ENCODE measurements at places on chromosomes 6 and 20. TPM values are rescaled to one million over a fixed set of nuclear protein-coding genes. Genes with fewer than 3 reads are reported as not detected.

DNA sequence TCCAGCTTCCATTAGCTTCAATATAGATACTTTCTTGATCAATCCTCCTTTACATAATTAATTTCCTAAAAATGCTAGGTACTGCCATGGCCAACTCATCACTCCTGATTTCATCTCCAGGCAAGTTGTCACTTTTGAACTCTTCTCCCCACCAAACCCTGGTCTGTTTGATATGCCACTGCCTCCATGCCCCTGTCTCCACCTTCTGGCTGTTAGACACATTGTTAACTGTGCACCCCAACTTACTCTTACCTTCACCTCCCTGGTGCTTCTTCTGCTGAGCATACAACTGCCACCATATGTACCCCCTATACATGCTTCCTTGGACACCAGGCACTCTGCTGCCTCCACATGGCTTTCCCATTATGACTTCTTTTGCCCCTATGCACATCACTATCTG is 21.9 kb upstream of the AIG1 start:
- no peaks in the 10 kb centered on the region for H3K27me3 ChIP-seq
- no peak overlapping the region for H3K4me3 ChIP-seq
- DNase-seq = no peak
- no peaks in the 10 kb centered on the region for H3K36me3 ChIP-seq
- peaks cover 6% of the 10 kb centered on the region for H3K4me1 ChIP-seq

DNA sequence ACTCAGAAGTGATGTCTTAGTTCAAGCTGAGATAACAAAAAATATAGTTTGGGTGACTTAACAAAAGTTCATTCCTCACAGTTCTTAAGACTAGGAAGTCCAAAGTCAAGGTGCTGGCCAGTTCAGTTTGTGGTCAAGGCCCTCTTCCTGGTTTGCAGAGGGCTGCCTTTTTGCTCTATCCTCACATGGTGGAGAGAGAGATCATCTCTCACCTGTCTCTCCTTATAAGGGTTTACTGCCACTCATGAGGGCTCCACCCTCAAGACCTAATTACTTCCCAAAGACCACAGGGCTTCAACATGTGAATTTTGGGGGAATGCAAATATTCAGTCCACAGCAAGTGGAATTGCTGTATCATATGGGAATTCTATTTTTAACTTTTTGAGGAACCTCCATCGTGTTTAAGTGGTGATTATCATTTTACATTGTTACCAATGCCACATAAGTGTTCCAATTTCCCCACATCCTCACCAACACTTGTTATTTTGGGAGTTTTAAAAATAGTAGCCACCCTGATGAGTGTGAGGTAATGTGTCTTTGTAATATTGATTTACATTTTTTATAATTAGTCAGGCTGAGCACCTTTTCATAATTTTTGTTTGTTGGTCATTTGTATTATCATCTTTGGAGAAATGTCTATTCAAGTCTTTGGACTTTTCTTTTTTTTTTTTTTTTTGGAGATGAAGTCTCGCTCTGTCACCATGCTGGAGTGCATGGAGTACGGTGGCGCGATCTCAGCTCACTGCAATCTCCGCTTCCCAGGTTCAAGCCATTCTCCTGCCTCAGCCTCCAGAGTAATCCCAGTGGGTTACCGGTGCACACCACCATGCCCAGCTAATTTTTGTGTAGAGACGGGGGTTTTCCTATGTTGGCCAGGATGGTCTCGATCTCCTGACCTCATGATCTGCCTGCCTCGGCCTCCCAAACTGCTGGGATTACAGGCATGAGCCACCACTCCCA is 112.2 kb downstream of the SESN1 start:
- H3K27ac ChIP-seq = no peak overlapping the region
- no peaks in the 10 kb centered on the region for H3K4me1 ChIP-seq
- H3K27me3 ChIP-seq = no peaks in the 10 kb centered on the region
- no peak for DNase-seq

DNA sequence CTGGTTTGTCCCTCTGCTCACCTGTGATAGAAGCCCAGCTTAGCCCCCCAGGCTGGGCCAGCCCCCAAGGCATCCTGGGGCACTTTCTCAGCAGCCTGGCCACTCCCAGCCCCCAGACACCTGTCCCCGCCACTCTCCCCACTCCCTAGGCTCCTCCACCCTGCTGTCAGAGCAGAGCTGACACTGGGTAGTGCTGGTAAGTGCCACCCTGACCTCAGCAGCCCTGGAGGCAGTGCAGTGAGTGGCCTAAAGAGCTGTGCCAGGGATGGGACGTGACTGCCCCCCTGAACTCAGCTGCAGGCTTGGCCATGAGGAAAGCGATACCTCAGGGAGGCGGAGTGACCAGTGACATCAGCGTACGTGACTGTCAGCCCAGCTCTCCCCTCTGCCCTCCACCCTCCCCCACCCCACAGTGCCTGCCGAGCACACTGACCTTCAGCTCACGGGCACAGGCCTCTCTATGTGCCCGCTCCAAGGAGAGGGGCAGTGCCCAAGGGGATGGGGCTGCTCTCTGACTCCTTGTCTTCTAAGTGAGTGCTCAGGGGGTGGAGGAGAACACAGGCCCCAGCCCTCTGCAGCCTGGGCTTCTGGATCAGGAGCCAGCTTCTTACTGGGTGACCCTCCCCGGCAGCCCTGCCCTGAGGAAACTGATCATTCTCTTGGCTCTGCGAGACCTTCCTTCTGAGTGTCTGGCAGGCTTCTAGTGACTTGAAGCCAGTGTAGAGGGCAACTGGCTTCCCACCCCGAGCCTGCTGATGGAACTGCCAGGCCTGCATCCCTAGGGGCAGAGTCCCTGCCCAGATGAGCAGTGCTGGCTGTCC is 172.7 kb downstream of the MRPL14 start:
- no peak for DNase-seq
- H3K27ac ChIP-seq = no peak overlapping the region
- H3K27me3 ChIP-seq = no peaks in the 10 kb centered on the region
- H3K4me1 ChIP-seq = no peaks in the 10 kb centered on the region

- H3K36me3 ChIP-seq = no peaks in the 10 kb centered on the region
- H3K4me1 ChIP-seq = peaks cover 10% of the 10 kb centered on the region
- H3K27ac ChIP-seq = no peak overlapping the region
- DNase-seq = peak; percentile 63
These were observed 455.0 kb downstream of the RFPL4B start for GRCh38 chr6:112802144-112802543.

GRCh38 chr20:24912397-24913075 is 36.5 kb upstream of the CST7 start:
- H3K36me3 ChIP-seq = no peaks in the 10 kb centered on the region
- no peak overlapping the region for H3K4me3 ChIP-seq
- no peak overlapping the region for H3K27ac ChIP-seq
- H3K4me1 ChIP-seq = no peaks in the 10 kb centered on the region
- no peak for DNase-seq

DNA sequence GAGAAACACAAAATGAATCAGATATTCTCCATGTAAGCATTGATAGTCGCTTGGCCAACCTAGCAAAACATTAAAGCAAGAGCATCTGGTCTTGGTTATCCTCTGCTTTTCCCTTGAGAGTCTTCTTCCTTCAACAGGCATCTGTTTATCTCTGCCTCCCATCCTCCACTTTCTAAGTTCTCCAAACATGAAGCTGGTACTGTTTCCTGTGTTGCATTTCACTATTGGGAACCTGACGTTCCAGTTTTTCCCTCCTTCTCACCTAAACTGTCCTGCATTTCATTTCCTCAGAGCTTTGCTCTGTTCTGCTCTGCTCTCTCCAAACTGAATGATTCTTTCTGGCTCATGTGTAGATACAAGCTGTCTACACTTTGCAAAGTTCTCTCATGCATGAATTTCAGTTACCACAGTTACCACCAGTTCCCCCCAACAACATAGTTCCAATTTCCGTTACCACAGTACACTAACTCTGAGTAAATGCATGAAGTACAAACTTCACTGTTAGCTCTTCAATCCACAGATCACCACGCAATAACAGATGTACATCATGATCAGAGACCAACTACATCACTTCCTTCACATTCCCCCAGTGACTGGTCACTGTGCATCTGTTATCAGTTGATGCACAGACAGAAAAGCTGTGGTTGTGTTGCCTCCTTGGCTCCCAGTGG is 86.7 kb upstream of the F13A1 start:
- no peaks in the 10 kb centered on the region for H3K4me1 ChIP-seq
- no peak overlapping the region for H3K27ac ChIP-seq
- no peaks in the 10 kb centered on the region for H3K36me3 ChIP-seq
- no peak for DNase-seq

GRCh38 chr6:39496915-39497314 is 174.4 kb upstream of the KCNK16 start:
- H3K4me1 ChIP-seq = no peaks in the 10 kb centered on the region
- DNase-seq = no peak
- H3K27me3 ChIP-seq = peaks cover 19% of the 10 kb centered on the region
- H3K27ac ChIP-seq = no peak overlapping the region

DNA sequence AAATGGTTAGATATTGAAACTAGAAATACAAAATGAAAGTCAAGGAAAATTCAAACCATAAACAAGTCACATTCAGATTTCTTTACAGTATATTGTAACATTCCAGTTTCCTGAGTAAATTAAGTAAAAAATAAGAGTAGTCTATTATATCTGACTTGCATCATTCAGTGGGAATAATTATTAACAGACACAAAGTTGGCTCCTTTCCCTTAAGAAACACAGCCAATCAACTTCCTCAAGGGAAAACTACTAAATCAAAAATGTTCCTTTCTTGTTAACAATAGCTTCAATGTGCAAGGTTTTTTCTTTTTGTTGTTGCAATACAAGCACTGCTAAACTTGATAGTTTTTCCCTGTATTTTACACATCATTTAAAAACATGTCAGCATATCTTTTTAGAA is 33.2 kb downstream of the DNAAF9 start:
- H3K4me1 ChIP-seq = no peaks in the 10 kb centered on the region
- H3K36me3 ChIP-seq = peaks cover 5% of the 10 kb centered on the region
- H3K4me3 ChIP-seq = no peak overlapping the region
- no peaks in the 10 kb centered on the region for H3K27me3 ChIP-seq
- H3K27ac ChIP-seq = no peak overlapping the region
- DNase-seq = no peak

GRCh38 chr20:25236450-25237304 is 11.2 kb upstream of the PYGB start:
- DNase-seq = no peak
- no peaks in the 10 kb centered on the region for H3K36me3 ChIP-seq
- H3K27me3 ChIP-seq = no peaks in the 10 kb centered on the region
- H3K4me1 ChIP-seq = peaks cover 80% of the 10 kb centered on the region

GRCh38 chr6:52603000-52603795 is 26.3 kb upstream of the TRAM2 start:
- H3K27ac ChIP-seq = no peak overlapping the region
- H3K27me3 ChIP-seq = no peaks in the 10 kb centered on the region

- no peaks in the 10 kb centered on the region for H3K27me3 ChIP-seq
- H3K4me3 ChIP-seq = no peak overlapping the region
- DNase-seq = no peak
- no peaks in the 10 kb centered on the region for H3K36me3 ChIP-seq
- H3K27ac ChIP-seq = no peak overlapping the region
- H3K4me1 ChIP-seq = no peaks in the 10 kb centered on the region
These were observed 78.1 kb downstream of the LRFN2 start for GRCh38 chr6:40509086-40509485.

DNA sequence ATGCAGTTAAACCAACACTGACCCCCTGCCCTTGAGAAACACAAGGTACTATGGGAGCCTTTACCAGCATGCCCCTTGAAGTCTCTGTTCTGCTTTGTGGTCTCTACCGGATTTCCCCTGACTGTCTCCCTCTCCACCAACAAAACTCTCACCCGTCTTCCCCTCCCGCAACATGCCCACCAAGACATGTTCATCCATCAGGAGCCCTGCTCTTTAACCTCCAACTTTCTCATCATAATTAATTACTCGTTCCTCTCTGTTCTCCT is 1.1 kb downstream of the ZNF165 start:
- peak overlapping the region; percentile 89 for H3K4me3 ChIP-seq
- H3K36me3 ChIP-seq = peaks cover 37% of the 10 kb centered on the region
- no peaks in the 10 kb centered on the region for H3K27me3 ChIP-seq
- peak overlapping the region; percentile 85 for H3K27ac ChIP-seq

GRCh38 chr20:62952373-62952967 is at the start of gene SLC17A9:
SLC17A9 (plus strand) TSS chr20:62952709; CDS start chr20:62952831, 122 bp downstream.
- H3K36me3 ChIP-seq = peaks cover 14% of the 10 kb centered on the region
- no peak within 1 kb of the TSS for H3K4me3 ChIP-seq
- DNase-seq = no peak
- H3K27ac ChIP-seq = no peak within 1 kb of the TSS
- no peaks in the 10 kb centered on the region for H3K27me3 ChIP-seq

DNA sequence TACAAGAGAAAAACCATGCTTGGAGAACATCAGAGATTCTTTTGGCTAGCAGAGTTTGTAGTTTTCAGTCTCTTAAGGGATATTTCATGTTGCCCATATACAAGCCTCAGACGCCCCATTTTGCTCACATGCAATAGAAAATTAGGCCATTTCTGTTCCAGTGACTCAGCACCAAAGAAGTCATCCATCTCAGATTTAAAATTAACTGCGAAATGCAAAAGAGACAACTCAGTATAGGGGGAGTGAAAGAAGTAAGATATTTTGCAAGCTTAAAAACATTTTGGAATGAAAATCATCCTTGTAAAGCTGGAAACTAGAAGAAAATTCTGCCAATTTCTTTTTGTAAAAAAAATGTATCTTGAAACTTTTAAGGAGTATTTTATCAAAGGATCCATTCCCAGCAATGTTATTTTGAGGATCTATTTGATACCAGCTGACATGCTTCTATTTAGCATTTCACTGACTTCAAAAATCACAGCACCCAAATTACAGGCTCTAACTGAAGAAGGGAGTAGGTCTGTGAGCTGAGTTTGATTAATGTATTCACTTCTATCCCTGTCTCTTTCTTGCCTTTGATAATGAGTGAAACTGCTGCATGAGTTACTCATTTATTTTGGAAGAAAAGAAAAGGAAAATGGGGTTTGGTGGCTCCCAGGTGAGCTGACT is 223.7 kb upstream of the SULF2 start:
- H3K27me3 ChIP-seq = no peaks in the 10 kb centered on the region
- H3K4me1 ChIP-seq = peaks cover 19% of the 10 kb centered on the region
- no peak overlapping the region for H3K4me3 ChIP-seq
- peaks cover 5% of the 10 kb centered on the region for H3K36me3 ChIP-seq

GRCh38 chr20:44646023-44646640 is 5.4 kb downstream of the ADA start:
- H3K4me3 ChIP-seq = no peak overlapping the region
- H3K27me3 ChIP-seq = no peaks in the 10 kb centered on the region
- H3K36me3 ChIP-seq = no peaks in the 10 kb centered on the region
- H3K27ac ChIP-seq = no peak overlapping the region
- DNase-seq = no peak
- peaks cover 37% of the 10 kb centered on the region for H3K4me1 ChIP-seq

Gene RNF182
- 24.7 TPM for total RNA-seq

Gene DAAM2
- not detected for total RNA-seq

Gene TAF11
- total RNA-seq = 24.1 TPM

Gene TSPO2
- not detected for total RNA-seq

Gene DACT2
- not detected for total RNA-seq

Gene SRSF12
- total RNA-seq = not detected

Gene OVOL2
- total RNA-seq = 23.1 TPM

Gene RIMS4
- total RNA-seq = 0.04 TPM
